ENCODE measurements at places on chromosomes 1 and 21.
A peak's percentile ranks its signal among the peaks of the same experiment; 100 is the strongest.

- no peak for DNase-seq
Measured at GRCh38 chr1:110258734-110259133, 48.6 kb downstream of the KCNC4 start.

GRCh38 chr1:63643926-63644325, 50.7 kb downstream of the PGM1 start:
- DNase-seq, result peak; percentile 26

- no peak for DNase-seq
Measured at GRCh38 chr1:215887627-215888026, 320.5 kb downstream of the KCTD3 start.

GRCh38 chr1:209076688-209077087, 506.8 kb upstream of the CAMK1G start:
- DNase-seq, result peak; percentile 19

- peak; percentile 54 for DNase-seq
Measured at GRCh38 chr1:15352128-15352957, 57.3 kb upstream of the EFHD2 start.

DNA sequence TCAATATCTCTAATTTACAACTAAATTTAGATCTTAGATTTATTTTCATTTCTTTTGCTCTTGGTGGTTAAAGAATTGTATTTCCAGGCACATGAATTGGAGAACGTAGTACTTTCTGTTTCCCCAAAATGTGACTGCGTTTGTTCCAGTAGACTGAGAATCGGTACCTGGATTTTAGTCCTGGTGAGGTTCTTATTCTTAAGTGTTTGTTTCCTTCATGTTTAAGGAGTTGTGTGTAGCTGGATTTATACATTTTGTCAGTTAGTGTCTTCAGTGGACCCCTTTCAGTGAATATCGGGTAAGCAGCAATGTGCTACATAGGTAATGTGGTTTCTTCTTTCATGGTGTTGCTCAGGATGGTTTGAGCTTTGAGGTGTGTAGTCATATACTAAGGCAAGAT, 6.8 kb downstream of the MIER1 start:
- DNase-seq, result no peak

GRCh38 chr1:9004700-9005394, 21.4 kb downstream of the SLC2A7 start:
- peak; percentile 90 for DNase-seq

GRCh38 chr1:230236301-230237008, 169.4 kb downstream of the GALNT2 start:
- no peak for DNase-seq

DNA sequence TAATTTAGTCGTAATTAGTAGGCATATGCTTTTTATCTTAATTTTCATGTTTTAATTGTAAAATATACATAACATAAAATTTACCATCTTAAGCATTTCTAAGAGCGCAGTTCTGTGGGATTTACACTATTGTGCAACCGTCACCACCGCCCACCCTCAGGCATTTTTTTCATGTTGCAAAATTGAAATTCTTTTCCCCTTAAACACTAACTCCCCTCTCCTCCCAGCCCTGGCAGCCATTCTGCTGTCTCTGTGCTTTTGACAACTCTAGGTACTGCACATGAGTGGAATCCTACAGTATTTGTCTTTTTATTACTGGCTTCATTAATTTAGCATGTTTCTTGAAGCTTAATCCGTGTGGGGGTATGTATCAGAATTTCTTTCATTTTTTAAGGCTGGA, 7.8 kb downstream of the PIK3CD start:
- DNase-seq, result no peak

DNA sequence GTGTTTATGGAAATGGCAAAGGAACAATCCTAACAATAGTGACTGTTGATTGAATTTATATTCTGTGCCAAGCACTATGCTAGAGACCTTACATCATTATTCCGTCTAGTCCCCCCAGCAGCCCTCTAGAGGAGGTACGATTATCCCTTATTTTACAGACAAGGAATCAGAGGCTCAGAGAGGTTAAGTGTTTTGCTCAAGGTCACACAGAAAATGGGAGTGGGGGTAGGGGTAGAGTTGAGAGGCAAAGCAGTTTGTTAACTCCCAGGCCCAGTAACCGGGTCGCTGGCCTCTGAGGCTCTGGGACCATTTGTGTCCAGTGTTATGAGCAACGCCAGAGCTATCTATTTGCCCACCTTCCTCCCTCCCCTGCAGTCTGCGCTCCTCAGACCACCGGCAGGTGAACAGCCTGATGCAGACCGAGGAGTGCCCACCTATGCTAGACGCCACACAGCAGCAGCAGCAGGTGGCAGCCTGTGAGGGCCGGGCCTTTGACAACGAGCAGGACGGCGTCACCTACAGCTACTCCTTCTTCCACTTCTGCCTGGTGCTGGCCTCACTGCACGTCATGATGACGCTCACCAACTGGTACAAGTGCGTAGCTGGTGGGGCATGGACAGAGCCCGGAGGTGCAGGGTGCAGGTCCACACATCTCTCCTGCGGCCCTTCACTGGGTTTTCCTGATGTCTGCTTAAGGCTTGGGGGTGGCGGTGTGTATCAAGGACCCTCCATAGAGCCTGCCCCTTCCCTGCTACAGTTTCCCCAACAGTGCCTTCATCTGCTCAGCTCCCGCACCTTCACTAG, 19.8 kb downstream of the SERINC2 start:
- DNase-seq, result no peak

DNA sequence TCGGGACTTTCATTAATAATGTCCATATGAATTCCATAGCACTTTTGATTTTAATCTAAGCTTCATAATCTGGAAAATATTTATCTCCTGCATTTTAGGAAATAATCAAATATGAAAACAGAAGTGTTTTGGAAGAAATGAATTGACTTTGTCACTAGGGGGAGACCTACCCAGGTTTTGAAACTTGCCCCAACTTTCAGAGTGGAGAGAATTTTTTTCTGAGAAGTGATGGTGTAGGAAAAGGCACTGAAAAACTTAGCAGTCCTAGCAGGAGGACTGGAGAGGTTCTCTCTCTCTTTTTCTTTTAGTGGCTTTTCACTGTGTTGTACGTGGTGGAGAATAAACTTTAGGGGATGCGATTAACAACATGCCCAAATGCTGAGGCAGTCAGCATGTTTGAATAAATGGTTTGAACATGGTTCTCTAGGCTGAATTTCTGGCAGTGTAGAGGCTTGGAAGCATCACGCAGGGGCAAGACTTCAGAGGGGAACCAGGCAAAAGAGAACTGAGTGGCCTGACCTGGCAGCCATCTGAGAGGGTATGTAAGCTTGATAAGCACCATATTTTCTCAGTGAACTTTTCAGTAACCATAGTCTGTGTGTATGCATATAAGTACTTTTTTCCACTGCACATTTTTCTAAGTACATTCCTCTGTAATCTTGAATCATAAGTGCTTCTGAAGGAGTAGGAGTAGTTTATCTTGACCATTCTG, 68.3 kb upstream of the NEK7 start:
- DNase-seq, result peak; percentile 40

DNA sequence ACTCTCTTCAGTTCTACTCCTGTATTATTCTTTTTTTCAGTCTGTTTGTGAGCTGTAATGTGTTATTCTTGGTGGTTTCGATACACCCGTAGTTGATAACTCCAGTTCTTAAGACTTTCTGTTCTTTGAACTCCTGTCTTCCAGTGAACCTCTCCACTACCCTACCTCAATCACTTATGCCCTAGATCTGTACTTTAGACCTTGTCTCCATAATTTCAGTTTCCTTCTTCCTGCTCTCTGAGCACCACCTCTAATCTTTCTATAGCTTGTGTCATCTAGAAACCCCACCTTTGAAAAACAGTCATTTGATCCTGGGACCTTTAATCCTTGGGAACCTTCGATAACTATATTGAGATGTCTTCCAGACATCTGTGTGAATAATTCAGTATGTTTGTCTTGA, 159.3 kb downstream of the PIK3R3 start:
- no peak for DNase-seq

GRCh38 chr1:30283199-30283962, 440.0 kb downstream of the MATN1 start:
- no peak for DNase-seq

GRCh38 chr1:151146412-151147131, at the start of gene SEMA6C:
TSS of gene SEMA6C (minus strand) at chr1:151146631. CDS start at chr1:151142621, 4,010 bp downstream.
- DNase-seq, result peak; percentile 95

- no peak for DNase-seq
Measured at GRCh38 chr1:118100686-118101514, 84.1 kb downstream of the SPAG17 start.

DNA sequence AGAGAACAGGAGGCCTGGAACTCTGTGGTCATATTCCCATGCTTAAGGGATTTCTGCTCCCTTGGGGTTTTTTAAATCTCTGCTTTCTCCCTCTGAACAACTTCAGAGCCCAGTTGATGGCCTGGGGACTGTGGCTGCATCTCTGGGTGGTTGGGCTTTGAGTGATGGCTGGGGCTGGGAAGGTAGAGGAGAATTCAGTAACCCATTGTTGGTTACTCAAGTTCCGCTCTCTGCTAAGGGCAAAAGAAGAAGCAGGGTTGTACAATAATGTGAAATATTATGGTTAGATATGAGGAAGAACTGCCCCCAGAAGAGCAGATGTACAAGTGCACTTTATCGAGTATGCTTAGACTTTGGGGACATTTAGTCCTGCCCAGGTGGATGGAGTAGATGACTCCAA, 72.1 kb upstream of the CNTN2 start:
- DNase-seq, result no peak

- DNase-seq, result no peak
Measured at GRCh38 chr1:11873395-11874257, 14.9 kb upstream of the NPPB start.

DNA sequence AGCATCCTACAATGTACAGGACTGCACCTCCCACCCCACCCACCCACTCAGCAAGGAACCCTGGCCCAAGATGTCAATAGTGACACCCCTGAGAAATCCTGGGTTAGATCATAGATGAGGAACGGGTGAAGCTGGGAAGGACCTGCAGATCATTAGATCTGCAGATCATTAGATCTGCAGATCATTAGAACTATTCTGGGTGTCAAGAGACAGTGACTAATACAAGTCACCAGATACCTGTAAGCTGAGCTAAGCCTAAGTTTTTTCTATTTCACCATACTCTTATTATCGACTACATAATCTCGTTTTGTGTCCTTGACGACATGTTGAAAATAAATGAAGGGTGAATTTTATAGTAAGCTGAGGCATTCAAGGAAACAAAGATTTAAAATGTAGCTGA, 325.7 kb downstream of the DUSP10 start:
- no peak for DNase-seq

- no peak for DNase-seq
Measured at GRCh38 chr1:165119086-165119485, 237.4 kb downstream of the LMX1A start.

DNA sequence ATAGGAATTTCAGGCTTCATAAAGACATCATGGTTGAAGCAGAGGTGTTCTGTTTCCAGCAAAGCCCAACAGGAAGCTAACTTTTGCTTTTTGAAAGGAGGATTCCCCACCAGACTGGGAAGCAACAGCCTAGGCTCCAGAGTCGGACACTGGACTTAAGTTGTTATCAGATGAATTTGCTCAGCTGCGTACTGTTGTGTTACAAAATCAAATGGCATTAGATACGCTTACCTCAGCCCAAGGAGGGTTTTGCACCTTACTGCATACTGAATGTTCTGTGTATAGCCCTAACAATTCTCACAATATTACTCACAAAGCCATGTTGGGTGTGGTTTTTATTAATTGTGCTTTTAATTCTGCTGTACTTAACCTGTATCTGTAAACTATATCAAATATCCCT, 547 bp upstream of the CHIA start:
- DNase-seq, result no peak

- peak; percentile 94 for DNase-seq
Measured at GRCh38 chr1:36576118-36576517, 93.4 kb upstream of the CSF3R start.

DNA sequence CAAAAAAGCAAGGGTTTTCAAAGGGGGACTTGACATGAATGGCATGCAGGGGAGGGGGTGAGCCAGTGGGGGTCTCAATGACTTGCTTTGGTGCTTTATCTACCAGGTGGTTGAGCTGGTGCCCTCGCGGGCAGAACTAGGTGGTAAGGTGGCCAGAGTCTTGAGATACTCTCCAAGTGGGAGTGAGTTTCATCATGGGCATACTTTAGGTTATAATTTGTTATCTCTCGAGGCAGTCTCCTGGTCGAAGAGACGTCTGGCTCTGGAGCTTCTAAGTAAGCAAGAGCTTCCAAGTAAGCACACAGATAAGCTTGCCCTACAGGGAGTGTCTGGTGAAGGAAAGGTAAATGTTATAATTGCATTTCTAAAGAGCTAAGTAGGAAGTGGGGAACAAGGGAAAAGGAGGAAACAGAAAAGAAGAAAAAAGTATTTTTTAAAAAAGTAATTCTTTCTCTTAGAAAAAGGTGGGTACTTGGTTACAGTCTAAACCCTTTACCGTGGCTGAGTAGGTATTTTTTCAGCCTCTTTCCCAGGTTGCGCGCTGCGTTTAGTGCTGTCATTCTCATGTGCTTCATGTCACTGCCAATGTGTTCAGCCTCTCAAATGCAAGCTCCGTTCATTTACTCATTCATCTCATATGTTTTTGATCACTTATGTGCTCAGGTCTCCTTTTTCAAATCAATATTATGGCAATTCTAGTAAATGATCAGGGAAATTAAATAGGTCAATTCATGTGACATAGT, 31.6 kb upstream of the DNAJC6 start:
- DNase-seq, result no peak

GRCh38 chr1:244221991-244222390, 170.9 kb downstream of the ZBTB18 start:
- DNase-seq, result no peak

DNA sequence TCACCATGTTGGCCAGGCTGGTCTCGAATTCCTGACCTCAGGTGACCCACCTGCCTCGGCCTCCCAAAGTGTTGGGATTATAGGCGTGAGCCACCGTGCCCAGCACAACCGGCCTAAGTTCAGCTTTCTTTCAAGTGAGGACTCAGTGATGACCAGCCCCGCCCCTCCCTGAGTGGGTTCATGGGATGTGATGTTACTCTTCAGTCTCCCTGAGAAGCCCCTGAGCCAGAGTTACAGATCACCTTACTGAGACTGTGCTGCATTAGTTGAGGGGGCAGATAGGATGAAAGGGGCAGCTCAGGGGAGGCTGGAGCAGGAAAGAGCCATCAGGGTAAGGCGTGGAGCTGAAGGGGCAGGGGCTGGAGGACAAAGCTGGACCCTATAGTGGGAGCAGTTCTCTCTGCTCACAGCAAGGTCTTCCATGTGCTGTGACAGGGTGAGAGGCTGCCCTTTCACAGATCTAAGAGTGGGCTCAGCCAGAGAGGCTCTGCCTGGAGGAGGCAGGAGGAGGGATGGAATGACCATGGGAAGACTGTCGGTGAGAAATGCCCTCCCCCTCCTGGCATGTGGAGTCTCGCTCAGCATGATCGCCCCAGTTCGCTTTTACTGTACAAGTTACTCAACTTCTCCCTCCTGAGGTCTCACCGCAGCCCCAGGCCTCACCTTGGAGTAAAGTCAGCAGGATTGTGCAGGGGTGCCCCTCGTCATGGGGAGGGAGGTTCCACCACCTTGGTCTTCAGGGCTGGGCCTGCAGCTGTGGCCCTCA, 13.4 kb downstream of the SH2D2A start:
- no peak for DNase-seq

- no peak for DNase-seq
Measured at GRCh38 chr21:43340491-43341377, 86.2 kb downstream of the SIK1 start.

DNA sequence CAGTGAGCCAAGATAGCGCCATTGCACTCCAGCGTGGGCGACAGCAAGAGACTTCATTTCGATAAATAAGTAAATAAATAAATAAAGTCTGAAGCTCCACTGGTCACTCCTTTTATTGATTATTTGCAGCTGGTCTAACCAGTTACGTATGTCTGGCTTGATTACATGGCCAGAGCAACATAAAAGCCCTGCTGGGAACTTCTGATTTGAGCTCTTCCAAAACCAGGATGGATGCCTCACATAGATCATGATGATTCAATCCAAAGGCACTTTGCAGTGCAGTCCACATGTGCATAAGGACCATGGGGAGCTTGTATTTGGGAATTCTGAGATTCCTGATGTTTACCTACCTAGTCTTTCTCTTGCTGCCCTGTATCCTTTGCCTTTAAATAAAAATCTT, 24.0 kb downstream of the NSUN4 start:
- no peak for DNase-seq
